ENCODE measurements at places on chromosomes 6 and 20.

DNA sequence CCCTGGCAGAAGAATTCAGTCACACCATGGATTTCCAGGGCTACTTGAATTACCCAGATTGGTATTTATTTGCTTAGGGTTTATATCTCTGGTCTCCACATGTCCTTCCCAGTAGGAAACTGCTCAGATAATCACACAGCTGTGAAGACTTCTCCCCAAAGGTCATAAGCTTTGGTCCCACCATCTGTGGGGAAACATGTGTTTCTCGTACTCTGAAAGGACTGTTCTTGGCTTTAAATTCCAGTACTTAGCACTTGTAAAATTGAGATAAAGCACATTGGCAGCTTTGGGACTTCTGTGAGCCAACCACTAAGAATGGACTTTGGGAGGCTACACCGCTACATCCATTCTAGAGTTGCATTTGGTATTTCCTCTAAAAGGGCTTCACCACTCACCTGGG, 205.3 kb upstream of the FOXA2 start:
- no peak for DNase-seq

DNA sequence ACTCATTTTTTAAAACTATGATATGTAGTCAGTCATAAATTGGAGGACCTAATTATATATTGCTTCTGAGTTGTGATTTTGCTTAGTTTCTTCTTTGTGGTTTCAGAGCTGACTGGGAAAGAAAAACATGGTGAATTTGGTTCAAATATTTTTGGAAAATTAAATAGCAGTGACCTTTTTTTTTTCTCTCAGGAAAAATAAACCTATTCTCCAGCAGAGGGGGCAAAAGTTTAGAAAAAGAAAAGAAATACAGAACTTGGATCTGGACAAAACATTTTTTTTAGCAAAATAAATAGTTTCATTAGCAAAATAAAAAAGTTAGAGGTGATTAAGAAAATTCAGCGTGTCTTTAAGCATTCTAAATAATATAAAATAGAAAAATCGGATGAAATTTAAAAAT, 10.2 kb downstream of the COL10A1 start:
- DNase-seq = no peak

GRCh38 chr20:41072915-41073314, 44.3 kb downstream of the TOP1 start:
- no peak for DNase-seq

GRCh38 chr6:85576476-85576875, 17.2 kb downstream of the SNX14 start:
- DNase-seq = no peak

- no peak for DNase-seq
Measured at GRCh38 chr6:85641522-85641896, 1.2 kb downstream of the SYNCRIP start.

DNA sequence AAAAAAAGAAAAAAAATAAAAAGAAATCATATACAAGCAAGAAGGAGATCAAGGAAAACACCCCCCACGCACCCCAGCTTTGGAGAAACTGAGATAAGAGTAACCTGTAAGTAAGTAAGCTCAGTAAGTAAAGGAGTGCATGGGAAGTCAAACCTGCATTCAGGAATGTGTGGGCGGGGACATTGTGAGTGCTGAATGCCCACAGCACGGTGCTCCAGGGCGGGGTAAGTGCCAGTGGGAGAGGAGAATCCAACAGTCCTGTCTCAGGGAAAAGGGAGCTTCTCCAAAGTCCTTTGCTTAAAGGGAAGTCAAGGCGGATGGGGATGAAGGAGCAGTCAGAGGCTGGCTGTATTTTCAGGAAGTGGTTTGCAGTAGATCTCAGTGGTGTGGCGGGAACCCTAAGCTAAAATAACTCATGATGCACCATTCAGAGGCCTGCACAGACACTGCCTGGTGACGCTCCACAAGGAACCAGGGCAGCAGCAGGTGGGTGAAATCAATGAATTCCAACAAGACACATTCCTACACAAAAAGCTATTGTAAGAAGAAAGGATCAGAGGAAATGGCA, 368.0 kb downstream of the QKI start:
- no peak for DNase-seq

GRCh38 chr6:112562301-112563231, 215.4 kb downstream of the RFPL4B start:
- DNase-seq = no peak

GRCh38 chr6:36765594-36766398, 68.2 kb downstream of the RAB44 start:
- peak; percentile 90 for DNase-seq

Measured in endothelial cell (in vitro differentiated cells).